Left lung (tissue), 14 donors: ENCODE measurements at places on chromosomes 2 and 18. TPM values are rescaled to one million over a fixed set of nuclear protein-coding genes. Genes with fewer than 3 reads are reported as not detected.

Gene PTPRN
- total RNA-seq: not detected

Gene IL36RN
- not detected for total RNA-seq

Gene FNDC4
- total RNA-seq: 8.0 TPM

Gene MPP4
- total RNA-seq: not detected

Gene ATG16L1
- 29.4 TPM for total RNA-seq
